ENCODE measurements at places on chromosomes 3 and 15.

DNA sequence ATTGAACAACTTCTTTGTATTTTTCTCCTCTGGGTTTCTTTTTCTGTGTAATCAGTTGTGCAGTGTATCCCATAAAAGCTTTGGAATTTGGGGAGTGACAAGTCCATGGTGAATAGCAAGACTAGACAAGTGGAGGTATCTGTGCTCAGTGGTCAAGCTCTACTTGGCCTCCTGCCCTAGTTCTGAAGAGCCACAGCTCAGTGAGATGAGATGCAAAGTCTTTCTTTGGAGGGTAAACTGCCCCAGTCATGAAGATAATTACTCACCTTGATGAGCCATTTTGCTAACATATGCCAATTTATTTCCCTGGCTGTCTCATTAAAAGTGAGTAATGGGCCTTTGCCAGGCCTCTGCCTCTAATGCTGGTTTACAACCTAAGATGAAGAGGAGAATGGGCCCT lies 271.2 kb upstream of the TRIM42 start:
- no peak for DNase-seq

- DNase-seq: no peak
These were observed 5.1 kb downstream of the MYO9A start for GRCh38 chr15:72112805-72113204.

GRCh38 chr3:154684021-154684420 lies 254.0 kb upstream of the GPR149 start:
- no peak for DNase-seq

GRCh38 chr15:79015416-79015815 lies 70.6 kb upstream of the CTSH start:
- no peak for DNase-seq

- no peak for DNase-seq
These were observed 6.9 kb downstream of the ABTB1 start for GRCh38 chr3:127679534-127680145.

DNA sequence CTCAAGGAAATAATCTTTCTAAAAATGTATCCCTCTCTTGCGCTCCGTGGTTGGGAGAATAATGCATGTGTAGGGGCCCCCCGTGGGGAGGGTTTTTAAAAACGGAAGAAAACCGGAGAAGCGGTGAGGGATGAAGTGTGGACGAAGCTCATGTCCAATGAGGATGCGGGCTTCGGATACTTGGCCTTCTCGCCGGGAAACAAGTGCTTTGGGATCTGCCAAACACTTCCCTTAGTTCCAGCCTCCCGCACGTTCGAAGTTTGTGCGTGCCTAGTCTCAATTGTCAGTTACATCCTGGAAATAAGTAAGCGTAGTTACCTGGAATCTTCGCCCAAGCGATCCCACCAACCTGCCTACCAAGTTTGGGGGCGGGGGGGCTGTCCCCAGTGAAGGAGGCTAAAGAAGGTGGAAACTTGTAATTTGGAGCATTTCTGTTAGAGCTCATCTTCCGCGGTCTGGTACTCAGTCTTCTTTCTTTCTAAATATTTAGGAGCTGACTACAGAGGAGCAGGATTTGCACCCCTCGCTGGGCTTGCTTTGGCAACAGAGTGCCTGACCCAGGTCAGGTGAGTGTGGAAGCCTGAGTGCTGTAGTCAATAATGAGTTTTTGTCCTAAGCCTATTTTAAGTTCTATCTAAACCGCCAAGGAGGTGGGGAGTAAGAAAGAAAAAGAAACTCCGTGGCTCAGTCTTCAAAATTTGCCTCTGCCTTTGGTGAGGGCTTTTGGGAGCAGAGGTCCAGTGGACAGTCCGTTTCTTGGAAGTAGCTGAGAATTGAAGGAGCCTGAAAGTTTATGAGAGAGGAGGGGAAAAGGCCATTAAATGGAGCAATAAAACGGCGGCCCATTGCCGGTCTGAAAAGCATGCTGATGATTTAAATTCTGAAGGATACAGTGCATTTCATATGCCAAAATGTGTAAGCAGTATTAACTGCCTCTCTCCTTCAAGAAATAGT lies 1.1 kb downstream of the ITPR1 start:
- no peak for DNase-seq

DNA sequence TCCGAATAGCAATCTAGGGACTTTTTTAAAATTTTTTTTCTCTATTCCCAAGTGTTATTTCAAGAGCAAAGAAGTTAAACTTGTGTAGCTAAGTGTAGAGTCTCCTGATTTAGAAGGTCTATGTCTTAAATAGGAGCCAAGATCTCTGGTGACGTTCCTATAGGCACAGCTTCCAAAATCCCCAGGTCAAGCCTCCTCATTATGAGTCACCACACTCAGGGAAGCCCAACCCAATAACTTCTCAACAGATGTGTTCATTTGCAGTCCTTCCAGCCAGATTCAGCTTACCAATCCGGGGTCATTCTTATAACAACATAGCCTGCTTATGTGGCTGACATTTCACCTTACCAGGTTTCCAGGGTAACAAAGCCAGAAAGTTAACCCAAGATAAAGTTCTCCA lies 270.3 kb downstream of the IL5RA start:
- DNase-seq: no peak

DNA sequence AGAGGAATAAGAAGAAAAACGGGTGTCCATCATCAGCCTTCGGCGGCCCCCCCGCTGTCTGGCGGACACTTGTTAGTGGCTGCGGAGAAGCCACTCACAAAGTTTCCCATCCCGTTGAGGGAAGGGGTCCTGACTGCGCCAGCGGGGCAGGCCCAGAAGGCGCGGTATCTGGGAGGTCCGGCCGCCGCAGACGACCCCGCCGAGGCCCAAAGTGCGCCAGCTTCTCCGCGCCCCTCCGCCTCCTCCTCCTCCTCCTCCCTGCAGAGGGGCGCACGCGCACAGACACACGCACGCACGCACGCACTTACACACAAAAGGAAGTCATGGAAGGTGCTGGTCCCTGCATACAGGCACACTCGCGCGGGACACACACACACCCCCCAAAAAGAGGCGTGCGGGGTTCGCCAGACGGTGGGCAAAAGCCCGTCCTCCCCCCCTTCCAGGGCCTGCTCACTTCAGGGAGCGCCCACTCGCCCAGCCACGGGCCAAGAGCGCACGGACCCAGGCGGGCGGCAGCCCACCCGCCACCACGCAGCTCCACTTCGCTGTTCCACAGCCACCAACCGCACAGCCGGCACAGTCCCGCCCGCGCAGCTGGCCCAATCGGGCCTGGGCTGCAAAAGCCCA lies 18.0 kb downstream of the ZNF148 start:
- DNase-seq: no peak

DNA sequence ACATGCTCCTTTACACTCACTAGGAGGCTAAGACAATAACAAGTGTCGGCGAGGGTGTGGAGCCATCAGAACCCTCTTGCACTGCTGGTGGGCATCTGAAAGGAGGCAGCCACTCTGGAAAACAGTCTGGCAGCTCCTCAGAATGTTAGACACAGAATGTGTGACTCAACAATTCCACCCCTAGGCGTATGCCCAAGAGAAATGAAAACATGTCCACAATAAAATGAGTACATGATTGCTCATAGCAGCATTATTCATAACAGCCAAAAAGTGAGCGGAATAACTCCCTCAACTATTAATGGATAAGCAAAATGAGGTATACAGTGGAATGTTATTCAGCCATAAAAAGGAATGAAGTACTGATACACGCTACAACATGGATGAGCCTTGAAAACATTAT lies 57.8 kb downstream of the WNT7A start:
- no peak for DNase-seq

DNA sequence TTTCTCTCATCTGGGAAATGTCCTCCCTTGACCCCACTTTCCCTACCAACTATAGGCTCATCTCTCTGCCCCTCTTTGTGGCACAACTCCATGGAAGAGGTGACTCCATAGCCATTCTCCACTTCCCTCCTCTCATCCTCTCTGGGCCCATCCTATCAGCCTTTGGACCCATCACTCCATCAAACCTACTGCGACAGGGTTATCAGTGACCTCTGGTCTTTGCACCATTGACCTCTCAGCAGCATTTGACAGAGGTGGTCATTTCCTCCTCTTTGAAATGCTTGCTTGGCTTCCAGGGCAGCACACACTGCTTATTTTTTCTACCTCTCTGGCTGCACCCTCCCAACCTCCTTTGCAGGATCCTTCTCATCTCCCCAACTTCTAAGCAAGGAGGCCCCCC lies 113.1 kb upstream of the SLC25A36 start:
- DNase-seq: no peak

- DNase-seq: no peak
These were observed 40.5 kb upstream of the XIRP1 start for GRCh38 chr3:39232859-39233258.

- DNase-seq: no peak
These were observed 74.3 kb downstream of the GABRB3 start for GRCh38 chr15:26698555-26698954.

- no peak for DNase-seq
These were observed 51.2 kb downstream of the WNT7A start for GRCh38 chr3:13828501-13829265.

DNA sequence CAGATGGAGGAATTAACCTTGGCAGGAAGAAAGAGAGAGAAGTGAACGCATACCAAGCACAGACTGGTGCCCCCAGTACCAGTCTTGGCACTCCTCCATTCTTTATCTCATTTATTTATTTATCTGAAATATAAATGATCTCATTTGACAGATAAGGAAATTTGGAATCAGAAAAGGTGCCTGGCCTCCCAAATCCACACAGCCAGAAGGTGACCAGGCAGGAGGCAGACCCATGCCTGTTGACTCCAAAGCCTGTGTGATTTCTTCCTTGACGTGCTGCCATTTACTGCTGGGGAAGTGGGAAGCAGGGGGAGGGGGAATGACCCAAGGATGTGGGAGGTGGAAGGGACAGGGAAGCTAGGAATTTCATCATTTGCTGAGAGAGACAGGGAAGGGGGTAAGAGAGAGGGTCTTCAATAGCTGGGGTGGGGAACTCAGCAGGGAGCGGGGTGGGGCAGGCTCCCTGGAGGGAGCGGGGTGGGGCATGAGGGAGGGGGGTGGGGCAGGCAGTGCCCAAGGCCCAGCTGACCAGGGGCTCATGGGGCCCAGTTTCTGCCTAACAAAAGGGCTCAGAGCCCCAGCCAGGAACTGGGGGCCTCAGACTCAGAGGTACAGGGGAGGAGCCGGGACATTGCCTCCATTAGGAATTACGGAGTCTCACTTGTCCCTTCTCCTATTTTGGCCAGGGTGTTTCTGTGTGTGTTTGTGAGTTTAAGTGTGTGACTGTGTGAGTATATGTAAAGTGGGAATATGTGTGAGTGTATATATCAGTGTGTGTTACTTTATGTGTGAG lies 63.0 kb downstream of the MINAR1 start:
- DNase-seq: no peak

- no peak for DNase-seq
These were observed 48.2 kb upstream of the STAC start for GRCh38 chr3:36332139-36332538.

DNA sequence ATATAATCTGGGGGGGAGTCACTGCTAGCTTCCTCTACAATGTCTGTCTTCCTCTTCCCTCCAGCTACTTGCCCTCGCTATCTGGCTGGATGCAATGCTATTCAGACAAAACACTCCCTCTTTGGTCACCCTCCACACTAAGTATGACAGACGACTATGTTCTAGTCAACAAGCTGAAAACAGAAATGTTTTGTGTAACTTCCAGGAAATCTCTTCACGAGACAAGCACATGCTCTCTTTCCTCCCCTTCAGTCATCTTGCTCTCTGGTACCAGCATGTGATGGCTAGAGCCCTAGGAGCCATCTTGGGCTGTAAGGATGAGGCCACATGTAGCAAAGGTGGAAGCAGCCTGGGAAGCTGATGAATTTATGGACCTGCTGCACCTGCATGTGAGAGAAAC lies 151.3 kb downstream of the ARRDC4 start:
- no peak for DNase-seq

GRCh38 chr3:67123914-67124313 lies 125.8 kb downstream of the KBTBD8 start:
- DNase-seq: no peak

- DNase-seq: no peak
These were observed 109.7 kb upstream of the GADL1 start for GRCh38 chr3:31004025-31004678.

DNA sequence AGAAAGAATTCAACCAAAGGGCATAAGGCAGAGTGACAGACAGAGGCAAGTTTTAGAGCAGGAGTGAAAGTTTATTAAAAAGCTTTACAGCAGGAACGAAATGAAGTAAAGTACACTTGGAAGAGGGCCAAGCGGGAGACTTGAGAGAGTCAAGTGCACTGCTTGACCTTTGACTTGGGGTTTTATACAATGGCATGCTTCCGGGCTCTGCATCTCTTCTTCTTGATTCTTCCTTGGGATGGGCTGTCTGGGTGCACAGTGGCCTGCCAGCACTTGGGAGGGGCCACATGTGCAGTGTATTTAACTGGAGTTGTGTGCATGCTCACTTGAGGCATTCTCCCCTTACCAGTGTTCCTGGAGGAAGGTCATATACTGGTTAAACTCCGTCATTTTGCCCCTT lies 30.4 kb upstream of the KLHL25 start:
- DNase-seq: no peak

DNA sequence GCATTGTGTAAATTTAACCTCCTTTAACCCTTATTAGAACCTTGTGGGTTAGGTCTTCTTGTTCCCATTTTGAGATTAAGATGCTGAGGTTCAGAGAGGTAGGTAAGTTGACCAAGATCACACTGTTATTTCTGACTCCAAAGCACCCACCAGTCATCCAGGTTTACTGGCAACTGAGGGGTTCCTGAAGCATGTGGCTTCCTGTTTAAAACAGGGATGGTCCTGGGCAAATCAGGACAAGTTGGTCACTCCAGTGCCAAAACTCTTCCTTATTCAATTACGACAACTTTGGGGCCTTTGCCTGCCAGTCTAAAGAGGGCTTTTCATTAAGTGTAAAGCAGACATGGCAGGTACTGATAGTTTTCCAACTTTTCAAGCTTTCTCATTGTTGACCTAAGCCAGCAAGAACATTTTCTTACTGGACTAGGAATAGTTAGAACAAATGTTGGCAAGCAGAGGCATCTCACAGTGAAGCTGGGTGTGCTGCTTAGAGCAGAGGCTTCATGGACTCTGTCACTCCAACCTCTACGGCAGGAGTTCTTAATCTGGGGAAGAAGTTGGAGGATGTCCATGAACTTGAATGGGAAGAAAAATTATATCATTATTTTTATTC lies 149.4 kb upstream of the ADAMTS9 start:
- no peak for DNase-seq

DNA sequence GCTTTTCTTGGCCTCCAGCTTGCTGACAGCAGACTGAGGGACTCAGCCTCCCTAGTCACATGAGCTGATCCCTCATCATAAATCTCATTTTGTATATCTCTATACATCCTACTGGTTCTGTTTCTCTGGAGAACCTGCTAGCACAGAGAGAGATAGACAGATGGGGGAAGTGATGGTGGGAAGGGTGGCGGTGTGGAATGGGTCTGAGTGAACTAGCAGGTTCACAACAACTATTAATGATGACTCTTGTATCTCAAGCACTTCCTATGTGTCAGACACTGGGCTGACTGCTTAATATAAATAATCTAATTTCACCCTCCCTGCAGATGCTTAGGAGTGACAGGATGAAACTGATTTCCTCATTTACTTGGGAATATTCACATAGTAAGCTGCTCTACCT lies 106.9 kb upstream of the TLE3 start:
- DNase-seq: no peak

DNA sequence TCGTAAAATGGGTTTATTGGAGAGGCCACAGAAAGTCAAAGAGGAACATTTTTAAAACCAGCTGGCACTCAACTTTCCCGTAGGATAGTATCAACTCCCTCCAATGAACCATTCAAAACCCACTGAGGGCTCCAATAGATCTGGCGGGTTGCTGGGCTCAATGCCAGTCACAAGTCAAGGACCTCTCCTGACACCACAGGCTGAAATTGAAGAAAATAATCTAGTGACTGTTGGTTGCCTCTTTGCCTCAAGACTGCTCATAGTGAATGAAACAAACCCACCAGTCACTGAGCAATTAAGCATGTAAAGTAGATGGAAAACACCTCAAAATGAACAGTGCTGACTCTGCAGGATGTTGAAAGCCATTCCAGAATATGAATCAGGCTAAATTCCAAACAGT lies 500.6 kb upstream of the AGTR1 start:
- no peak for DNase-seq

Measured in NCI-H2171 (cell line).